ENCODE measurements at places on chromosomes 7 and 10. TPM values are rescaled to one million over a fixed set of nuclear protein-coding genes. Genes with fewer than 3 reads are reported as not detected.

DNA sequence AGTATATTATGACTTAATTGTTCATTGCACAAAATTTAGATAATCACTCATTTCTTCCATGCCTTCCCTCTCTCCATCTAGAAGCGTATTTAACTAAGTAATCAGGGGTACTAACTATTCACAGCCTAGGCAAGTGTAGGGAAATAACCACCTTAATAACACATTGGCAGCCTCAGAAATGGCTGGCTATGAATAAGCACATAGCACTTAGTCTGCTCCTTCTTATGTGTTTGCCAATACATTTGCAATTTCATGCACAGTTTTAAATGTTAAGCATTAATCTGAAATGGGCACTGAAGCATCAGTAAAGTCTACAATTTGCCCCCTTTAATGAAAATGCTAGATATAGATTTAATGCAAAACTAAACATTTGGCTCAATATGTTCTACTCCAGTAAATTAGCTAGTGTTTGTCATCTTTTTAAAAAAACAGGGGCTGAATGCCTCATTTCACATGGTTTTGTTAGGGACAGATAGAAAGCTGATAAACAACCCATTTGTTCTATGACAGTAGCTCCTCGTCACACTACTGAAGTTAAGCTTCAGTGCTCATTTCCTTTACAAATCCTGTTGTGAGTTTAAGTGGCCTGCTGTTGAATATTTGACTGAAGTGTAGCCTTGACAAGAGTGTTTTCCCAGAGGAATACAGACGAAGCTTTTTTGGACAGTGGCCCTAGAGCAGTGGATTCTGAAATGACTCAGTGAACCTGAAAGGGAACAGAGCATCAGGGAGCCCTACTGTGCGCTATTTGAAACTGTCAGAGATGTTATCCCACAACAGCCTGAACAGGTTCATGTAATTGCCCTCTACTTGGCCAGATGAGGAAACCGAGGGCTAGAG is 30.5 kb downstream of the HHEX start:
- no peak for DNase-seq

DDC gene
- not detected for total RNA-seq

MKI67 gene
- 2.1 TPM for total RNA-seq

ACTL6B gene
- total RNA-seq, result not detected

- no peak for DNase-seq
Measured at GRCh38 chr10:119715628-119716505, 10.0 kb upstream of the INPP5F start.

All from Right ventricle myocardium inferior (tissue), 1 donor.